ENCODE measurements at places on chromosomes 1 and 21.

- DNase-seq = no peak
These were observed 876 bp upstream of the CATSPERE start for GRCh38 chr1:244460197-244460596.

- DNase-seq = no peak
These were observed 9.1 kb downstream of the TTC22 start for GRCh38 chr1:54791880-54792522.

- no peak for DNase-seq
These were observed 108.1 kb downstream of the CAMTA1 start for GRCh38 chr1:6893388-6893787.

DNA sequence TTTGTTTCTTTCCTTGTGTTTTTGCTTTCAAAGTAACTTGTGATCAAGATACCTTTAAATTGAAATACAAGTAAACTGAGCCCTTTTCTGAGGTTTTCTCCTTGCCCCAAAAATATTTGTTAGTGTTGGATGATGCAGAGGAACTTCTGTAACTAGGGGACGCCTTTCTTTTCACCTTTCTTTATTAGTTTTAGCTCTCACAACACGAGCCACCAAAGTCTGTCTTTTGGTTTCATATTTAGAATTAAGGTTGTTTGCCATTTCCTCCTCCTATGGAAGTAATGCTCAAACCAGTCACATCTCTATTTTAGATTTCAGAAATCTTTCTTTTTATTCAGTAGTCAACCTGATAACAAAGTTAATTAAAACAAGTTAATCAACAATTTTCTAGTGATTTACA, 120.8 kb downstream of the ZP4 start:
- DNase-seq = no peak
